Daoy (cell line): ENCODE measurements at places on chromosomes 3 and 15.

DNA sequence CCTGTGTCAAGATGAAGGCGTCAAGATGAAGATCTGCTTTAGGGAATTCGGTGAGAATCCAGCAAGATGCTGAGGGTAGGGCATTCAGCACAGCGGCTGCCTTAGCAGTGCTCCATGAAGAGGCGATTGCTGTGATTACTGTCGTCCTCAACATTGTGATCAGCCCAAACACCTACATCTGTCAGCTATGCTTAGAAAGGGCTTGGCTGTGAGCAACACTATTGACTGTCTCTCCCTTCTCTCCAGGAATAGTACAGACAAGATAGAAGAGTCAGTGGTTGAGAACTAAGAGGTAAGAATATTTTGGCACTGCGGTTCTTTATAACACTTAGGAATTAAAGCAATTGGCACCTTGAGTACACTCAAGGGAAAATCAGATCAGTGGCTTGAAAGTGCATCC is 91.3 kb downstream of the THBS1 start:
- DNase-seq, result no peak

DNA sequence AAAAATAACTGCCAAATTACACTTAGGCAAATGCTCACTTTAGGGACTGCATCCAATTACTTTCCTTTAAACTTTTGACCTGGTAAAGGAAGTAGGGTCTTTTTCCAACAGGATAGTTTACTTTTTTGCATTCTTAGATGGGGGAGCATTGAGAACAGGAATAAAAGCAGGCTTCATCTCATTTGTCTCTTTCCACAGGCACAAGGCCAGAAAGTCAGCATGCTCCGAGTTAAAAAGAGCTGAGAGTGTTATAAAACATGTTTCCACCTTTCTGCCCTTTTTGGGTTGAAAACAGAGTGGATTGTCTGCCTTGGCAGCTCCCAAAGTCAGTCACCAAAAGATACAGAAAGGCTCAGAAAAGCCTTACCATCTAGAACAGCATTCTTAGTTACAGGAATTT is 404.9 kb upstream of the ALCAM start:
- DNase-seq, result no peak

DNA sequence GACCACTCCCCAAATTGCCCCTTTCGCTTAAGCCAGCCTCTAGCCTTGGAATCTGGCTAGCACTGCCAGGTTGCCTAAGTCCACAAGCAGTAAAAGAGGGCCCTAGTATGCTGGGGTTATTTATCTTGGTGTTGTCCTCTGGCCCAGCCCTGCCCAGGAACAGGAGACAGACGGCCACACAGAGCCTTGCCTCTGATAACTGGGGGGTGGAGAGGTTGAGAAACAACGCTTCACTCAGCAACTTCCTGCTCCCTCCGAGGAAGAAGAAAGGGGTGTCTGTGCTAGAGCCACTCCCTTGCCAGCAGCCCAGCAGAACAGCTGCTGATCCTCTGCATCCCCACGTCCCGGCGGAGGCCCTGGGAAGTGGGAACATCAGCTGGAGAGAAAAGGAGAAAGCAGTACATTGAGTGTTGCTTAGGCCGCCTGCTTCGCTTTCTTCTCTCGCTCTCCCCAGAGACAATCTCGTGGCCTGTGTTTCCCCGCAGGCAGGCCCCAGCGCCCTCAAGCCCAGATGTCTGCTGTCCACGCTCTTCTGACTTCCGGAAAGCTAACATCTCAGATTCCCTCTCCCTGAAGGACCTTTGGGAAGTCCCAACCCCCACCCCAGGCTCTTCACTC is 22.6 kb upstream of the C3orf70 start:
- DNase-seq, result peak; percentile 17

- DNase-seq, result no peak
Observed at GRCh38 chr3:46381625-46382024, 10.9 kb downstream of the CCR5 start.

DNA sequence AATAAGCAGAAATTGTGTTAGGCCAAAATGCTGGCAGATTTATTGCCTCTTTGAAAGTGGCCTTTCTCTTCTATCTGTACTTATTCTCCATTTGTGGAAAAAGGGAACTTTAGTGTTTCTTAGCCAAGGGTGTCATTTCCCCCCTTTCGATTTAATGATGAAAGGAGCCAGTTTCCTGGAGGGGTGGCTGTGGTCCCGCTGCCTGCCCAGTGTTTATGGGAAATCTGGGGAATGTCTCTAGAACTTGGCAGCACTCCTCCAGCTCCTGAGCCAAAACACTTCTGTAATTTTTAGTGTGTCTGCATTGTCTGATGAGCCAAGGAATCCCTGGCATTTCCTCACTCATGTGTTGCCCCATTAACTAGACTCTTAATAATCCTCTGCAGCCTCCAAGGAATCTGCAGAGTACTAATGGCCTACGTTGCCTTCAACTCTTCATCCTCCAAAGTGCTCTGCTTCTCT is 448.8 kb downstream of the GRM7 start:
- no peak for DNase-seq

DNA sequence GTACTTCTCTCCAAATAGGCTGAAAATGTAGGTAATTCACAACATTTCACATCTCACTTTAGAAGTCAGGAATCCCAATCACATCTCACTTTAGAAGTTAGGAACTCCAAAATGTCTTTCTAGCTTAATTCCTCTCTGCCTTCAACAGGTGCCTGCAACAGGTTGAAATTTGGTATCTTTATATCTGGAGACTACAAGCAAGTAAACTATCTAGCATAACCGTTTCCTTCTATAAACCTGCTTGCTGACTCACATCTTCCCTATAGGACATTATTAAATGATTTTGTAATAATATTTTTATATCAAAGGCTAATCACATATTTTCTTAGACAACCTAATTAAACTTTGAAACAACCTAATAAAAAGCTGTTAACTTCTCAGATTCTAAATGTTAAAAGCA is 18.2 kb downstream of the RFX7 start:
- no peak for DNase-seq

DNA sequence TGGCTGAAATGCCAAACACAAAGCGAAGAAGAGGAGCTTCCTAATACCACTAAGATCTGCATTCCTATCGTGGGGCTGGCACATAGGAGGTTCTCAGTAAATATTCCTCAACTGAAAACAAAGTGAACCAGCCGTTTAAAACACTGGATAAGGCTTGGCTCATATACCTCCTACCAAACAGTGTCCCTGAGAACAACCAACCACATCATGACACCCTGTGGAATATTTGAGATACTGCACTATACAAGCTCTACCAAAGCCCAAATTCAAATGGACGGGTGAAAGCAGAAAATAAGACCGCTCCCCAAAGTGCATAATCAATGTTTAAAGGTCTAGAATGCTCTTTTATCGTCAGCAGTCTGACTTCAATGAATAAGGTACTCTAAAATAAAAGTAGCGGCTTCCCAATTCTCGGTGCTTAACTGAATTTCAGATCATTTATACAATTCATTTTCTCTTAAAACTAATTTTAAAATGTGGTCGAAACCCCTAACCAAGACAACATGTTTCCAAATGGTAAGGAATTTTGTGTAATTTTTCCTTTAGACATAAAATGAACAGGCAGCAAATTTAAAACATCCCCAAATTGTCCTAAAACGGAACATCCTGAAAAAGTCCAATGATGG is 425.8 kb downstream of the ERC2 start:
- DNase-seq, result peak; percentile 37

GRCh38 chr15:61764981-61765380 is 295.3 kb downstream of the VPS13C start:
- DNase-seq, result no peak

- DNase-seq, result no peak
Observed at GRCh38 chr3:66729687-66730393, 229.0 kb upstream of the LRIG1 start.

DNA sequence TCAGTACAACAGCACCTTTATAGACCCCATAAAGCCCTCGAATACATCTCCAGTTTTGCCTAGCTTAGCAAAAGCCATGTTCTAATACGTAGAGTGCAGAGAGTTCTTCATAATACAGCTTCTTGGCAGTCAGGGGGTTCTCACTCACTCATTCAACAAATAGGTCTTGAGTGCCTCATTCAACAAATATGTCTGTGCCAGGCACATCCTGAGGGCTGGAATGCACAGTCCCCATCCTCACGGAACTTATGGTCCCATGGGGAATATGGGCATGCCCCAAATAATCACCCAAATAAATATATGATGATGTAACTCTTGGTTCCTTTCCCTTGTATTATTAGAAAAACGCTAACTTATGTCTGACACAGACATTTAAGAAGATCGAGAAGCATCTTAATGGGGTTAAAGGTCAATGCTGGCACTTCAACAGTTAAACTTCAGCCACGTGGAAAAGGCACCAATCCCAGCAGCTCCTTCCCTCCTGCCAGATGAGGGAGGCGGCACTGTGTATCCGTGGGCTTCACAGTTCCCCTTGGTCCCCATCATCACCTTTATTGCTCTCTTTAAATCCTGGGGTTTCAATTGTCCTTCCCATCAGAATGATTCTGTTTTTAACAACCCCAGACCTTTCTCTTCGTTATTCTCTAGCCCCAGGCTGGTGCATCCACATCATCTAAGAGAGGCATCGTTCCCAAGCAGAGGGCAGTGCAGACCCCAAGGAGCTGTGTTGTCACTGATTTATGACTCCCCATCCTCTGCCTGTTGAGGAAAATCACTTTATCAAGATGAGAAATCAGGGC is 18.9 kb upstream of the SEMA5B start:
- DNase-seq, result peak; percentile 52

DNA sequence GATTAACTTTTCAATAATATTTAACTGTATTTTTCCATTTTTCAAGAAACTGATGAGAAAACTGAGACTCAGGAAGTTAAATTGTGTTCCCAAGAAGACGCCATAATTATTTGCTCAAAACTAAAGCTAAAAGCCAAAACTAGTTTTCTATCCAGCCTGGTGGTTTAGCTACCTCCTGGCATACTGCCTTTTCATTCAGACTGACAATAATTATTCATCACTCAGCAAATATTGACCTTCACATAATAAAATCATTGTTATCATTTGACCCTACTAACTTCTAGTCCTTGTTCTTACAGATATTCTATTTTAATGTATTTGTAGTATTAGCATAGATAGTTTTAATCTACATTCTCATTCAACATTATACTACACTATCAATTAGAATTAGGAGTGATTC is 210.6 kb upstream of the GADL1 start:
- DNase-seq, result no peak

GRCh38 chr15:62953021-62953420 is 89.5 kb upstream of the TPM1 start:
- DNase-seq, result no peak

DNA sequence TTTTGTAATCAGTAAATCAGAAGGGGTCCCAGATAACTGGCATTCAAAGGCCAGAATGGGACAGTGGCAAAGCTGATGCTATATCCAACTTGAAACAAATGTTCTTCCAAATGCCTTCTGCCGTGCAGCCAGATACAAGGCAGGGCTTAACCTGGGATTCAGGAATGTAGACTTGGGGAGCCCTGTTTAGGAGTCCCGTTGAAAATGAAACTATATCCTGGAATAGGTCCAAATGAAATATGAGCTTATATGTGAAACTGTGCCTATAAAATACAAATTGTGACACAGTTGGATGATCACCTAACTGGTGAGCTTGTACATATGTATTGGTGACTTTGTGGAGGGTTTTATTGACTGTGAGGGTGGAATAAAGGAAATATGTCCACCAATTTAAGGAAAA is 28.7 kb downstream of the FRMD4B start:
- DNase-seq, result no peak

DNA sequence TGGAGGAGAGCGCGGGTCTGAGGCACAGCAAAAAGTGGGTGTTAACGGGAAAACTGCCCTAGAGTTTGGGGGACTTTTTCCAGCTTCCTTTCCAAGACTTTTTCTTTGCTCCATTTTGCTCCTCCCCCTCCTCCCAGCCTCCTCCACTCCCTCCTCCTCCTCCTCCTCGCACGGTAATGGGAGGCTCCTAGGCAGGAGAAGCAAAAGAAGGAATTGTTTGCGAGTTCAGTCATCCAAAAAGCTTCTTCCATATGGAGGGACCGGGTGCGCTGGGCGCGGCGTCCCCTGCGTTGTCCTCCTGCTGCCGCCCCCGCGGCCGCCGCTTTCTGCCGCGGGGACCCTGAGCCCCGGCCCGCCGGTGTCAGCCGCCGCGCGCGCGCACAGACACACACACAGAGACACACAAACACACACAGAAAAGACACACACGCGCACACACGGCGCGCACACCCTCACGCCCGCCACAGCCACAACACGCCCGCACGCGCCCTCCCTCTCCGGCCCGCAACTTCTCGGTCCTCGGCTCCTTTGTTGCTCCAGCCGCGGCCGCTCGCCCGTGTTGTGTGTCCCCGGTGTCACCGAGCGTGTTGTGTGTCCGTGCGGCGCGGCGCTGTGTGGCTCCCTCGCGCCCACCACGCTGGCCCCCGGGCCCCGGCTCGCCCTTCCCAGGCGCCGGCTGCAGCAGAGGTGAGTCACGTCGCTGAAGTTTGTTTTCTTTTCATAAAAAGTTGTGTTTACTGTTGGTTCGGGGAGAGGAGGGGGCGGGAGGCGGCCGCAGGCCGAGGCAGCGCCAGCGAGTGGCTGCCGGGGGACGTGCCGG is at the start of gene BOC:
Gene BOC (plus strand): TSS at position 228 of the 820 bp plus-strand sequence. CDS start 38,246 bp downstream, outside the sequence.
- peak; percentile 80 for DNase-seq

DNA sequence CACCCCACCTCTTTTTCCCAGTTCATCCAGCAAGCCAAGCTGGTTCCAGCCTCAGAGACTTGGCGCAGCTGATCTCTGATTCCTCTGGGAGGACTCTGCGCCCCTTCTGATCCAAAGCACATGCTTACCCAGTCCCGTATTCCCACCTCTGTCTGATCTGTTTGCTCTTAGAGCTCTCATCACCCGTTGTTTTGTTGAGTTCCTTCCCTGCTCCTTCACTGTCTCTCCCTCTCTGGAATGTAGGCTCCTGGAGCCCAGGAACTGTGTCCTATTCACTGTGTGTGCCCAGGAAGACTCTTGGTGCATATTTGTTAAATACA is 1.3 kb upstream of the ZXDC start:
- DNase-seq, result no peak

GRCh38 chr3:185585518-185585858 is 607 bp upstream of the SENP2 start:
- DNase-seq, result no peak

DNA sequence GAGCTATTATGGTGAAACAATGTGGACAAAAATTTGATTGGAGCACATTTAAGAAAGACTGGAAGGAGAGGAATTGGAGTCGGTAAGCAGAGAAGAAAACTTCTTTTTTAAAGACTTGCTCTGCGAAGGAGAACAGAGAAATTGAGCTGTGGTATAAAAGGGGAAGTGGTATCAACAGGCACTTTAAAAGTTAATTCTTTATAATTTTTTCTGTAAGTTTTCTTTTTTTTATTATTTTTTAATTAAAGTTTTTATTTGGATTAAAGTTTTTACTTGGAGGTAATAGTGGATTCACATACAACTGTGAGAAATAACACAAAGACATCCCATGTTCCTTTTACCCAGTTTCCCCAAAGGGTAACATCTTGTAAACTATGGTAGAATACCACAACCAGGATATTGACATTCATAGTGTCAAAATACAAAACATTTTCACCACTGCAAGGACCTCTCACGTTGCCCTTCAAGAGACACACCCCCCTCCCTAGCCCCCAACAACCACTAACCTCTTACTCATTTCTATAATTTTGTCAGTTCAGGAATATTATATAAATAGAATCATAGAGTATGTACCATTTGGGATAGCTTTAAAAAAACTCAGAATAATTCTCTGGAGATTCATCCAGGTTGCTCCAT is 33.8 kb upstream of the XIRP1 start:
- no peak for DNase-seq

- DNase-seq, result no peak
Observed at GRCh38 chr3:89783341-89783927, 676.0 kb downstream of the EPHA3 start.
